Stimulated activated CD8-positive, alpha-beta memory T cell treated with anti-CD3 and anti-CD28 coated beads, Interleukin-15, amount 100 ng/mL, for 4 hours (primary cell): ENCODE measurements at places on chromosomes 7 and 10.

DNA sequence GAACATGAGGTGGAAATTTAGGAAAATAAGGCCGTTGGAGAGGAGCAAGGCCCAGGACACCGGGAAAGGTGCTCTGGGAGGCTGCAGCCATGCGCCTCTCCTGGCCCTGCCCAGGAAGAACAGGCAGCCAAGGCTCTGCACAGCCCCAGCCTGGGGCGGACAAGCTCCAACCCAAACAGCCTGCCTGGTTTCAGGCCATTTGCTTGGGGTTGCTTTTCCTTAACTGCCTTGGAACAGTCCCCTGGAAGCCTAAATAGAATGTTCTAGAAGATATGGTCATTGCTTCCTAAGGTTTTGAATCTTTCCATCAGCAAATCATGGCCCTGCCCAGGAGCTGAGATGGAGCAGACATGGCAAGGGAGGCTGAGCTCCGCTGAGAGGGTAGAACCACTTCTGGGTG is 11.0 kb downstream of the VSTM4 start:
- no peak for DNase-seq

- DNase-seq = no peak
Observed at GRCh38 chr7:29019387-29019786, 61.3 kb upstream of the TRIL start.

- no peak for DNase-seq
Observed at GRCh38 chr7:129089521-129090212, 34.8 kb upstream of the TNPO3 start.

DNA sequence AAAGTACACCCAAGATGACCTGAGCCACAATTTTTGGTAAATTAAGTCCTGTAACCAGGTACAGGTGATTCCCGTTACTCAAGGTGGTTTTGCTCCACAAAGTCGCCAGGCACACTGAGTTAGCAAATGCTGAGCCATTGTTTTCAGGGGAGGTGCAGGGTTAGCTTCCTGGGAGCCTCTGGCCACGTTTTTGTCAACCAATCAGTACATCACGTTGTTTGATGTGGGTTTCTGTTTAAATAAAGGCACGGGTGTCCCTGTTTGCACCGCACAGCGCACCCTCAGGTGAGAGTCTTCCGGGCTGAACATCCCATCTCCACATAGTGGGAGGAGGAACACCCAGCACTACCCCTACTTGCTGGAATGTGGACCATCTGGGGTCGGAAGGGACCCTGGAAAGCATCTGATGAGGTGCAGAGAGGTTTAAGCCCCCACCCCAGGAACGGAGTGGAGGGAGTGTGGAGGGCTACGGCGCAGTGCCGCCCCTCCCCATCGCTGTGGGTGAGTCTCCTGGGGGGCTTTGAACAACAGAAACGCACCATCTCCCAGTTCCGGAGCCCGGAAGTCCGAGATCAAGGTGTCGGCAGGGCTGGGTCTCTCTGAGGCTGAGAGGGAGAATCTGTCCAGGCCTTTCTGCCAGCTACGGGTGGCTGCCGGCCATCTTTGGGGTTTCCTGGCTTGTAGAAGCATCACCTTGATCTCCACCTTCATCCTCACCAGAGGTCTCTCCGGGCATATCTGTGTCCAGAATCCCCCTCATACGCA is 42.5 kb downstream of the PRKAG2 start:
- DNase-seq = no peak

GRCh38 chr7:116236020-116236630 is 25.8 kb downstream of the TES start:
- DNase-seq = no peak

DNA sequence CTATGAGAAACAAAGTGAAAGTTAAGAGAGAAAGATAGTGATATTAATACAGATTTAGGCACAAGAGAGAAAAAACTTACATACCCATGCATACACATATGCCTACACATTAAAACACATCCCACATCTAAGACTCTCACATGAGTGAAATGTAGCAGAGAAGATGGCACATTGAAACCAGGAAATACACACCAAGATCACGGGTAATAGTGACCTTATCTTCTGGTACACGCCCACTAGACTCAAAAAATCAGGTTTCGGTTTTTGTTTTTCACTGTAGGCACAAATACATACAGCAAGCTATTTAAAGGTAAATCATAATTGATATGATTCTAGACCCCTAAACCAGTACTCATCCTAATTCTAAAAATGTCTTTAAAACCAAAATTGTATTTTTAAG is 225.2 kb upstream of the TAC1 start:
- DNase-seq = no peak

DNA sequence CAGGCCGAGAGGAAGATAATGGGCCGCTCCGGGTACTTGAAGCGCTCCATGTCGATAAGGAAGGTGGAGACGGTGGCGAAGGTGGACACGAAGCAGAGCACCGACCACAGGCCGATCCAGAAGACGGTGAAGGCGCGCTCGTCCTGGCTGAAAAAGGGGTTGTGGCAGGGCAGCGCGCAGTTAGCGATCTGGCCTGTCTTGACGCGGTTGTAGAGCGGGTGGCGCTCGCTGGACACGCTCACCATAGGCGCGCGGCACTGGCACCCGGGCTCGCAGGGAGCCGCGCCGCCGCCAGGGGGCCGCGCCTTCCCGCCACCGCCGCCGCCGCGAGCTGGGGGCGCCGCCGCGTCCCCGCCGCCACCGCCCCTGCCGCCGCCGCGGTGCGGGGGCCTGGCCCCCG is 1.6 kb downstream of the FZD8 start:
- DNase-seq = no peak

DNA sequence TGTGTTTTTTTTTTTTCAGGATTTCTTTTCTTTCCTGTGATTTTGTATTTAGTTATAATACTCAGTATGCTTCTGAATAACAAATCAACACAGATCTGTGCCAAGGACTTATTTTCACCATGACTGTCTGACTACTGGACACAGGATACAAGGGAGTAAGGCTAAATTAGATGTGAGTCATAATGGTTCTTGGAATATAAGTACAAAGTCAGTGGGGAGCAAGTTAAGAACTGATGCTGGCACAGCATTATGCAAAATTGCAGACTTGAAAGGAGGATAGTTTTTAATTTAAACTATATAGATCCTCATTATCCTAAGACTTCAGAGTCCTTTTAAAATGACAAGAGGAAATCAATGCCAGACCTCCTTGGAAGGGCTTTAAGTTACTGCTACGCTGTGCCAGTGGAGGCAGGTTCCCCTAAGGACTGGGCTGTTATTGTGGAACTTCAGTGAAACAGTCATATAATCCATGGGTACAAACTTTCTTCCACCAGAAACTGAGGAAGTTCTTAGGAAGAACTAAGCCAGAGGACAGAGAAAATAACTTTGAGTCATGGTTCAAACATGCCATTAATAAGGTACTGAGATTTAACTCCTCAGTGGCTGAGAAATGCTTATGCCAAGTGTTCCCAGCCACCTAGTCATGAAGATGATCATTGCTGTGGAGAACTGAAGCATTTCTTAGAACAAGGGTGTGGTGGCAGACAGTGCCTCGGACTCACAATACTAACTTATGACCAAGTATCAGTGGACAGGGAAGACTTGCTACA is 531.2 kb downstream of the HTR7 start:
- no peak for DNase-seq

DNA sequence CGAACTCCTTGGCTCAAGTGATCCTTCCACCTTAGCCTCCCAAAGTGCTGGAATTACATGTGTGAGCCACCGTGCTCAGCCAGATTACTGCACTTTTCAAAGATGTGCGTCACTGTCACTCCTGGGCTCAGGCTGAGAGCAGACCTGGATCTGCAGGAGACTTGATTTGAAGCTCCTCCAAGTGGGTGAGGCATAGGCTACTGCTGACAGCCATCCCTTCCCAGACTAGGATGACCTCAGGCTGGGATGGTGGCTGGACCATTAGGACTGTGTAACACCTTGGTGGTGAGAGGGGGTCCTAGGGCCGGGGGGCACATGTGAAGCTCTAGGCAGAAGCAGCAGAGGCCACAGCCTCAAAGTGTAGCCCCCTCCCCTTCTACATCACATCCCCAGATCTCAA is 8.2 kb upstream of the SRRM3 start:
- DNase-seq = no peak

GRCh38 chr10:33773253-33773573 is 438.7 kb upstream of the NRP1 start:
- DNase-seq = no peak

DNA sequence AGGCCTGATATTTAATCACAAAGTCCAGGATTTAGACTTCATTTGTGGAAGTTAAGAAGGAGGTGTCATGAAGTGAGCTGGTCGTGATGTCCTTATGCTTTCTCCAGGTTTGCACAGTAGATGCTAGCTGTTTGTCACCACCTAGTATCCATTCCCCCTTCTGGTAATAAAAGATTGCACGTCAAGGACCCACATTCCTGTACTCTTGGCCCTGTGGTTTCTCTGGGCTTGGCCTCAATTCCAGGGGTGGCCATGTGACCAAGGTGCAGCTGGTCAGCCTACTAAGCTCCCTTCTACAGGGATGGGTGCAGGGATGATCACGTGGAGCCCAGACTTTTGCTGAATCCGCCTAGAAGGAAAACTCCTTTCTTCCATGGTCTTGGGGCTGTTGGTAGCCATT is 16.5 kb downstream of the NPS start:
- DNase-seq = no peak

DNA sequence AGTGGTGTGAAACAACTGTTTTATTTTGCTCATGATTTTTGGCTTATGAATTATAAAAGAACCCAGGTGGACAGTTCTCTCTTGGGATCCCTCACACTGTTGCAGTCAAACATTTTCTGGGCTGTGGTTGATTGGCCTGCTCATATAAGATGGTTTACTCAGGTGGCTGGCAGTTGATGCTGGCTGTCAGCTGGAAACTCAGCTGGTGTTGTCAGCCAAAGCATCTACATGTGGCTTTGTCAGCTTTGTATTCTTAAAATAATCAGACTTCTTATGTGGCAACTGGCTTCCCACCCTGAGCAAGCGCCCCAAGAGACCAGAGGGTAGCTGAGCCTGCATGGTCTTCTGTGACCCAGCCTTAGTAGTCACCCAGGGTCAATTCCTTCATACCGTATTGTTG is 534.7 kb downstream of the NRG3 start:
- DNase-seq = no peak

DNA sequence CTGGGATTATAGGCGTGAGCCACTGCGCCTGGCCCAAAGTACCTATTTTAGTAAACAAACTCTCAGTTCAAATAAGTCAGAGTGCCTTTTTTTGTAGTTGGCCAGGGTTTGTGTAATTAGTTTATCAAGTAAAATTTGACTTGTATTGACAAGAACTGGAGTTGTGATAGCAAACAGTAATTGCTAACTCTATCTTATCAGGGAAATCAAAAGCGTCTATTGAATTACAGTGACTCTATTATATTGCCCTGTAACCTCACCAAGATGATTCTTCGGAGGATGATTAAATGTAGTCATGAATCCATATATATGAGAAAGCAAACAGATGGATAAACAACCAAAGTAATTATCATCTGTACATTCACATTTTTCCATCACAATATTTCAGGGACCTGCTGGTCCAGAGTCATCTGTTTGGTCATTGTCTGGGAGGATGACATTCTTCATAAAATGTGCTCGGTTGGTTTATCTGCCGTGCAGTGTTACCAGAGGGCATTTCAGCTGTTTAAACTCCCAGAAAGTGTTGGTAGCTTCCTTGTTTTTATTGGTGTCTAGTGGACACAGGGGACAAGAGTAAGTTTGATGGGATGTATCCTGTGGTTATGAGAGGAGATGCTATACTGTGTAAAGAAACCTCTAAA is 35.6 kb downstream of the DOCK1 start:
- DNase-seq = no peak

DNA sequence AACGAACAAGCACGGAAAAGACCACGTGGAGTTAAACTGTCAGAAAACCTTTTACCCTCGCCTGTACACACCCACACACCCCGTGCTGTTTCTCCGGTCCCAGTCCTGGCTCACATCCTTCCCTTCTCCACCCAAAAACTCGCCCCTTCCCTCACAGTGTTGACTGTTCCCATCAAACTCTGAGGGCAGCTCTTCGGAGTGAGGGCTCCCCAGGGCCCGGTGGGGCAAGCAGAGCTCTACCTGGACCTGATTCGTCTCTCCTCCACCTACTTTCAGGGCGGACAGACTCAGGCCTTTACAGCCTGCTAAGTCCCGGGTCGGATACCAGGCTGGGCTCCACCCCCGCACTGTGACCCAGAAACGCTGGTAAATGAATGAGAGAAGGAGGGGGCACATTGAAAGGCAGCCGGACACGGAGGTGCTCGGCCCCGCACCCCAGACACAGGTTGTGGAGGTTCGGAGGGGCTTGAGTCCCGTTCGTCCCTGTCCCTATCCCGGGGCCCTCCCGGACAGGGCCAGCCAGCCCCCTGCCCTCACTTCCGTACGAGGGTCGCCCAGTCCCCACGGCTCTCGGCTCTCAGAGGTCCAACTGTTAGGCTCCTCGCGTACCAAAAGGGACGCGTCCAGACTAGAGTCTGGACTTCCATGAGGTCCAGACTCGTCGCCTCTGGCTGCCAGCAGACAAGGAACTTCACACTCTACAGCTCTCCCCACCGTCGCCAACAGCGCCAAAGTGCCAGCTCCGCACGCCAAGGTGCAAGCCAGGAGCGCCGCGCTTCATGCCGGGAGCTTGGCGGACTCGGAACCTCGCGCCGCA is 31.7 kb upstream of the ASL start:
- DNase-seq = no peak
